Renal pelvis (tissue), 12 donors: ENCODE measurements at places on chromosomes 3 and 15.

DNA sequence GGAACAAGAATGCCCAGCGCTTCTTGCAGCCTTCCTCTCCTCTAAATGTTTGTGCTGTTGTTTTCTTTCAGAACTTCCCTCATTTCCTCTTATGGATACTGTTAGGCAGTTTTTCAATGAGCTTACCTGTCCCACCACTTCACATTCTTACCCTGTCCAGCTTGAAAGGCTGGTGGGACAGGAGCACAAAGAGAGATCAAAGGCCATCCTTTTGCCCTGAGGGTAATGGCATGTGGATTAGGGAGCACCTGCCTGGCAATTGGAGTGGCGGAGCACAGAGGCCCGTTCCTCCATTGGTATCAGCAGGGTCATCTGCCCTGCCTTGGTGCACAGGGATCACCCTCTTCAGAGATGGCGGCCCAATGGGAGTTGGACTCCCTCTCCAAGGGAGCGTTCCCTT lies 170.1 kb upstream of the UBE3A start:
- DNase-seq = no peak

GRCh38 chr3:49727154-49727923 lies 3.6 kb upstream of the GMPPB start:
- no peak for DNase-seq

GRCh38 chr15:90868261-90868689 lies at the start of gene FURIN:
Gene FURIN, plus strand, starts transcription at chr15:90868588. Its CDS starts 7,153 bp downstream, at chr15:90875741.
- DNase-seq = no peak

GRCh38 chr3:12178091-12178820 lies 19.5 kb upstream of the TIMP4 start:
- no peak for DNase-seq
